Natural killer cell treated with Interleukin-12 subunit alpha and Interleukin-12 subunit beta and Interleukin-15 and Interleukin-18, amount 100 ng/mL, for 72 hours (primary cell): ENCODE measurements at places on chromosomes 5 and 9. TPM values are rescaled to one million over a fixed set of nuclear protein-coding genes. Genes with fewer than 3 reads are reported as not detected.

DNA sequence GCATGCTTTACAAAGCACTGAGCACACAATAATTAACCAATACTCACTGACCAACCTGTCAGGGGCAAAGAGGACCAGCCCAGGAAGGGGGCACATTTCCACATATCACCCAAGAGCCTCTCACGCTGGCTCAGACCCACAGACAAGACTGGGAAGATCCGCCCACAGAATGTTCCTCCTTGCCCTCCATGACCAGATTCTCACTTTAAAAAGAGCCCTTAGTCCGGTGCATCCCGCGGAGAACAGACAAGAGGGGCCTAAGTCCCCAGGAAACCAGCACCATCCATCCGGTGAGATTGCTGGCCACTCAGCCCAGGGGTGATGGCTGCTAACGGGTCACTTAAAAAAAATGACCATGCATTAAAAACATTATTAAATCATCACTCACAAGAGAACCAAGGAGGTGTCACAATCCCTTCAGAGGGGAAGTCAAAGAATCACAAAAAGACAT, 32.9 kb downstream of the SEMA4D start:
- H3K36me3 ChIP-seq = peaks cover 9% of the 10 kb centered on the region
- DNase-seq = no peak

DNA sequence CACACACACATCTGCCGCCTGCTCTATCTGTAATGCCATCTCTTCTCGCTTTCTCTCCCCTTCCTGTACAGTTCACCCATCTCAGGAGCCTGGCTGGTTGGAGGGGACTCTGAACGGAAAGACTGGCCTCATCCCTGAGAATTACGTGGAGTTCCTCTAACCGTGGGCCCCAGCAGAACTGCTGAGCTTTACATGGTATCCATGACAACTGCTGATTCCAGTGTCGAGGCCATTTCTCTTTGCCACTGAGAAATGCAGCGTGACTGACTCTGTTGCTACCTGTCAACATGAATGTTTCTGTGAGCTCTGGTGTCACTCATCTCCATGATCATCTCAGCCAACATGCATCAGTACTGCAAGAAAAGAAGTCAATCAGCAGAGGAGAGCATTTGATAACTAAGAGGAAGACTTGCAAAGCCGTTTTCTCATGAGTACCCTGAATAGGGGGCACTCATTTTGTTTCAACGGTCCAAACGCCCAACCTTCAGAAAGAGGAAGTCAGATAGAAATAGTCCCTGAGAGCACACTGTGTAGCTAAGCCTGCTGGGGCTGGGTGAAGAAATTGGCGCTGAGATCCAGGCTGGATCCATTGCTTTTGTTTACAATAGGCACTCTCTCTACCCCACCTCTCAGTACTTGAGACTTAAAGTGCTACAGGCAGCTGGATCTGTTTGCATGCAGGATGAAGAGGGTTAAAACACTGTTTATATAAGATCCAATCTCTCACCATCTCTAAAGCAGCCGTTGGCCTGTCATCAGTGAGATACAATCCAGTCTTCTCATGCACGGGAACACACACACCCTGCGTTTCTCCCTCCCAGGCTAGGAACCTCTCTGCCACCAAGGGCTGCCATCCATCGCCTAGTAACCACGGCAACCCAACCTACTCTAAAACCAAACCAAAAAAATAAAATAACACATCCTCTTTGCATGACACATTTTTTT, 180.9 kb downstream of the NR3C1 start:
- H3K36me3 ChIP-seq = peaks cover 11% of the 10 kb centered on the region
- DNase-seq = peak; percentile 62
- peak overlapping the region; percentile 96 for H3K27ac ChIP-seq
- H3K4me3 ChIP-seq = peak overlapping the region; percentile 81
- peaks cover 63% of the 10 kb centered on the region for H3K4me1 ChIP-seq
- no peaks in the 10 kb centered on the region for H3K27me3 ChIP-seq

GRCh38 chr9:79662537-79662956, 90.8 kb downstream of the TLE4 start:
- no peak overlapping the region for H3K4me3 ChIP-seq
- peaks cover 41% of the 10 kb centered on the region for H3K4me1 ChIP-seq
- no peaks in the 10 kb centered on the region for H3K27me3 ChIP-seq
- H3K36me3 ChIP-seq = no peaks in the 10 kb centered on the region
- no peak for DNase-seq

MSX2 gene
- total RNA-seq = not detected

EIF4E1B gene
- total RNA-seq = not detected

WDR31 gene
- total RNA-seq = 0.83 TPM
